Left renal cortex interstitium (tissue), 4 donors: ENCODE measurements at places on chromosomes 1 and 21. TPM values are rescaled to one million over a fixed set of nuclear protein-coding genes. Genes with fewer than 3 reads are reported as not detected.

Gene TCHH
- 0.07 TPM for polyA plus RNA-seq

Gene RNU1-4
- not detected for polyA plus RNA-seq

Gene CFAP107
- 0.85 TPM for polyA plus RNA-seq

Gene LCE1C
- polyA plus RNA-seq: not detected

Gene DCST1
- polyA plus RNA-seq: 0.14 TPM

Gene PADI2
- 2.4 TPM for polyA plus RNA-seq

Gene OR2T11
- polyA plus RNA-seq: 0.03 TPM

Gene CCDC185
- polyA plus RNA-seq: not detected

Gene GUCA2B
- polyA plus RNA-seq: not detected

Gene ROR1
- 37.0 TPM for polyA plus RNA-seq

Gene C1orf53
- 2.0 TPM for polyA plus RNA-seq

- DNase-seq: no peak
These were observed 4.3 kb upstream of the IFFO2 start for GRCh38 chr1:18960821-18961220.

DNA sequence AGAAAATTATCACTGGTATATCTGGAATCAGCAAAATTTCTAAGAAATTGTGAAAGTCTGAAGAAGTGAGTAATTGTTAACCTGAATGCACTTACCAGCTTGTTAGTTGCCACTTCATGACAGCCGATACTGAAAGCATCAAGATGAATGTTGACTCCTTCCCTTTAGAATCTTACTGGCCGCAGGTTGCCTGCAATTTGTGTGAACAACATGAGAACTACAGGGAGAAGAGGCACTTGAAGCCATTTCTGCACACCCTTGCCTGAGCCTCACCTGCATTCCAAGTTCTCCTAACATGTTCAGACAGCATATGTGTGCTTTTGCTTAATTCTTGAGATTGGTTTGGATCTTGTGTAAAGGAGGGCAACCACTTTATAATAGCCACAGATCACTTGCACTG, 59.2 kb upstream of the SSX2IP start:
- no peak for DNase-seq

- no peak for DNase-seq
These were observed 948 bp downstream of the FBXO2 start for GRCh38 chr1:11653101-11653860.

DNA sequence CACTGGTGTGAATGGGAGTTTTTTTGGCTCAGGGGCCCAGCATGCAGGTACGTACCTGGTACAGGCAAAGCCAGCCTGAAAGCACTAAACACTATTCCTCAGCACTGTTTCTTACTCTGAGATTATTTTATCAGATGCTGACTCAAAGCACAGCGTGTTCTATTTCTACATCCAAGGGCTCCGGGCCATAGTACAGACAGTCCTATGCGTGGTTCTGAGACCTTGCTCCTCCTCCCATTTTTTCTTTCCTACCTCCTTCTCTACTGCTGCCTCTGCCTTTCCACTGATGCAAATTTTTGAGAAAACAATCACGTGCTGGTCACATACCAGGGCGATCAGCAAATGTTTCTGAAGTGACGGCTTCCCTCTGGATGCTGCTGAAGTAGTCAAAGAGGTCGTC, 36.3 kb downstream of the PDPN start:
- DNase-seq: no peak

GRCh38 chr1:236002025-236002390, 62.9 kb downstream of the NID1 start:
- no peak for DNase-seq

DNA sequence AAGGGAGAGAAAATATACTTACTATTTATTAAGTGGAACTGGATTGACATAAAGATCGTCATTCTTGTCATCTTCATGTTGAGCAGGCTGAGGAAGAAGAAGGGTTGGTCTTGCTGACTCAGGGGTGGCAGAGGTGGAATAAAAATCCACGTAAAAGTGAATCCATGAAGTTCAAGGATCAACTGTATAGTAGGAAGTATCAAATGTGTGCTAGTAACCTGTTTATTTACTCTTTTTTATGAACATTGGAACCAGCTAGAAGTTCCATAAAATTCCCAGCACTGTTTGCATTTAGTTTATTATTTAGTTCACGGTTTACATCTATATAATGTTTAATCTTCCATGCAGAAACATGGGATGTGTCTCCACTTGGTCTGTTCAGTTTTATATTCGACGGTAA, 70.7 kb downstream of the PLPPR4 start:
- DNase-seq: no peak

DNA sequence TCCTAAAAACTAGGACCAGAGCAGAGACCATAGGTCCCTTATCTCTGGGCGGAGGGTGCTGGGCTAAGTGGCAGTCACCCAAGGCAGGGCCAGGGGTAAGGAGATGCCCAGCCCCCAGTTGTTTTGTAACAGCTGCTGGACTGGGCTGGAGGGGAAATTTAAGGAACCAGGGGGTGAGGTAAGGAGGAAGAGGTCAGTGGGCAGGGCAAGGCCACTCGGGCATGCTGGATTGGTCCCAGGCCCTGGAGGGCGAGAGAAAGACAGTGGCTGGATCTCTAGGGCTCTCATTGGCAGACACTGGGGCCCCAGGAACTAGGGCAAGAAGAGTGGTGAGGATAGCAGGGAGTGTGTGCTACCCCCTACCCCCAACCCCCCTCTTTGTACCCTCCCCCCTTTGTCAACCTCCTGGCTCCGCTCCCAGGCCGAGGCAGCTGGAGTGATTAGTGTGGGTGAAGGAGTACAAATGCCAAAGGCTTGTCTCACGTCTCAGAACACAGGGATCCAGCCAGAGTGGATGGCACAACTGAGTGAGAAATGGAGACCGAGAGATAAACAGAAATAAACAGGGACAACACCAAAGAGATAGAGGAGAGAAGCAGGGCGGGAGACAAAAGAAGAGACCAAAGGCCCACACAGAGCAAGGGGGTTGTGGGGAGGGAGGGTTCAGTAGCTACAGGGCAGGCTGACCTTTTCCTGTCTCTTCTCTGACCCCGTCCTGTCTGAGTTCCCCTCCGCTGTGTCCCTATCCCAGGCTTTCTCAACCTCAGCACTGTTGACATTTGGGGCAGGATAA, 20.5 kb upstream of the THRAP3 start:
- DNase-seq: no peak

DNA sequence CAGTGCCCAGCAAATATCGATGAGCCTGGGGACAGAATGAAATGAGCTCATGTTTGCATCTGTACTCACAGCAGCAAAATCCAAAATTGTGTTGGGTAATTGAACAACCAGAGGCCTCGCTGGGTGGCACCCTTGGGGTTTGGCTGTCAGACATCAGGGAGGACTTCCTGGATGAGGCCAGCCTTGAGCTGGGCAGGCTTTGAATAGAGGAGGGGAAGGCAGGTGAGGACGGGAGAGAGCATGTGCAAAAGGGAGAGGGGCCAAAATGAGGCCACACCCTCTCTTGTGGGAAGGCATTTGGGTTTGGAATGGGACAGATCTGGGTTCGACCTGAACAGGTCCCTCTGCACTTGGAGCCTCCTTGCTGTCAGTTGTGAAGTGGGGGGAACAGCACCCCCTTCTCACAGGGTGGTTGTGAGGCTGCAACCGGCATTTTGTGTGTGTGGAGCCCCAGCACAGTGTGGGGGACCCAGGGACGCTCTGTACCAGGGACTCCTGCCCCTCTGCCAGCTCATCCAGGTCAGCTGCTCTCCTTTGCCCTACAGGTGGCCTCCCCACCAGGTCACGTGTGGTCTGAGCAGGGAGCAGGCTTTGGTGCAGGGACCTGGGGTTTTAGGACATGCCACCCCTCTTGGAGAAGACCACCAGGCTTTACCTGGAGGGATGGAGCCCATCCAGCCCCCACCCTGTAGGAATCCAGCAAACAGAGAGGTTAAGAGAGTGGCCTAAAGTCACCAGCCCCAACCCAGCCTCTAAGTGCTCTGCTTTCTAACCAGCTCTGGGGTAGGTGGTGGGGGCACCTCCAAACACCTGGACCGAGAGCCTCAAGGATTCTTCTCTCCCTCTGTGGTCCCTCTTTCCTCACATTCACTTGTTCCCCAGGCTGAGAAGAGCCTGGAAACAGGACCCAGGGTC, 521.8 kb downstream of the PTPRU start:
- DNase-seq: no peak

DNA sequence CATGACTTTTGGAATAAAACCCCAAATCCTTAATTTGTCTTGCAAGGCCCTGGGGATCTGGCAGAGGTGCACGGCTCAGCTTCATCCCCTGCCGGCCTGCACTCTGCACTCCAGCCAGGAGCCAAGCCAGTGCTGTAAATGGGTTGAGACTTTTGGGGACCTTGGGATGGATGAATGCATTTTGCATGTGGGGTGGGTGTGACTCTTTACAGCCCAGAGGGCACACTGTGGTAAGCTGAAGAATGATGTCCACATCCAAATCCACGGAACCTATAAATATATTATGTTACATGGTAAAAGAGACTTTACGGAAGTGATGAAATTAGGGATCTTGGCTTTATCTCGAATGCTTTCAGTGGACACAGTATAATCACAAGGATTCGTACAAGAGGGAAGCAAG, 177.8 kb downstream of the EDEM3 start:
- no peak for DNase-seq

DNA sequence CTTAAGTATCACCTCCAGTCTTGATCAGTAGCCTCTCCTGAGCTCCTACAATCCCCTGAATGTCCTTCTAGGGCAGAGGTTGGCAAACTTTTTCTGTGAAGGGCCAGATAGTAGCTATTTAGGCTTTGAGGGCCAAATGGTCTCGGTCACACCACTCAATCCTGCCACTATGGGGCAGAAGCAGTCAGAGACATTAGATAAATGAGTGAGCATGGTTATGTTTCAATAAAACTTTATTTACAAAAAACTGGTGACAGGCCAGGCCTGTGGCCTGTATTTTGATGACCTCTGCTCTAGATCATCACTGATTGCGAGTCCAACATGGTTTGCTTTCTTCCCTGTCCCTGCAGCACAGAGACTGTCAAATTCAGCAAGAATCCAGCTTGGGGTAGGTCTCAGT, 36.3 kb downstream of the LRP8 start:
- no peak for DNase-seq

DNA sequence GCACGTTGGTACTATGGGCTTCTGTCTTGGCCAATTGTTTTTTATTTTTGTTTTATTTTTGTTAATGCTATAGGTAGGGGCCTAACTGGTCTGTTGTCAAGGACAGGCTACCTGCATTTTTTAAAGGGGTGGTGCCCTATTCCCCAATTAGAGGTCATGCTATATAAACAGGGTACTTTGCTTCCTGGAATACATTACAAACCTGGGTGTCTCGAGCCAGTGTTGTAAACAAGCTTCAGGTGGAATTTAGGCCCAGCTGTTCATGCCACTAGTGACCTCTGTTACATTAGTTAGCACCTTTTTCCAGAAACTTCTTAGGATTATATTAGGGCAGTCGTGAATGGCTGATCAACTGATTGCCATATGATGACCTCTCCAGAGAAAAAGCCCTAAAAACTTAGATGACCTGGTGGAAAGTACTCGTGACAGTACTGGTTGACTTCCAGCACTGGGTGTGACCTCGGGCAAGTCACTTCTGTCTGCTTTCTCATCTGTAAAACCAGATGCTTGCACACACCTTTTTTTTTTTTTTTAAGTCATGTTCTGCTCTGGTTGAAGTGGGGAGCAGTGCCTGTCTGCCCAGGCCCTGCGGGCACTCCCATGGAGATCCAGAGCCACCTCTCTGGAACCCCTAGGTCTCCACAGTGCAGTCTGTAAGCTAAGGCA, 46.5 kb downstream of the ELK4 start:
- DNase-seq: no peak

- DNase-seq: no peak
These were observed 616.3 kb downstream of the PLA2G4A start for GRCh38 chr1:187445066-187445465.

- DNase-seq: no peak
These were observed 444 bp upstream of the IARS2 start for GRCh38 chr1:220093361-220094015.

GRCh38 chr1:27097484-27097917, 57.4 kb downstream of the SLC9A1 start:
- no peak for DNase-seq

GRCh38 chr1:113053344-113054126, 19.5 kb upstream of the LRIG2 start:
- no peak for DNase-seq

GRCh38 chr1:93800856-93801255, 78.2 kb downstream of the DNTTIP2 start:
- DNase-seq: no peak

DNA sequence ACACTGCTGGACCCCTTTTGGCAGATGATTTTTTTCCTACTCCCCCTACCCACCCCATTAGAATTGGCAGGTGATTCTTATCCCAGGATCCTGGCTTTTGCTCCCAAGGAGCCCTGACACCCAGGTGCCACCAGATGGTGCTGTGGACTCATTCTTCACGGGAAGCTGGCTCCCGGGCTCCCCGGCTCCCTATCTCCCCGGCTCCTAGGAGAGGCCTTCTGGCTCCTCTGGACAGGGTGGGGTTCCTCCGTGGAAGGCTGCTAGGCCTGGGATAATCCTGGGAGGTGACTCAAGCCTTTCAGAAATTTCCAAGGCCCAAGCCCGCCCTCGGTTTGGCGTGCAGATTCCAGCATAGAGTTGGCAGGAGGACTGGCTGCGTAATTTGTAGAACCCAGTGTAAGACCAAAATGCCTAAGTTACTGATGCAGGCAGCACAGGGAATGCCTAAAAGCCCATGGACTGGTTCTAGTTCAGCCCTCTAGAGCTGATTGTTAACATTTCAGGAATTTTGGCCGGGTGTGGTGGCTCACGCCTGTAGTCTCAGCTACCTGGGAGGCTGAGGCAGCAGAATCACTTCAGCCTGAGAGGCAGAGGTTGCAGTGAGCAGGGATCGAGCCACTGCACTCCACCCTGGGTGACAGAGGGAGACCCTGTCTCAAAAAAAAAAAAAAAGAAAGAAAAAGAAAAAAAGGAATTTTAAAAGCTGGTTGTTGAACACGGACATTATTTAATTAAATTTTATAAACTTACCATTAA, 6.8 kb upstream of the BSDC1 start:
- peak; percentile 69 for DNase-seq

GRCh38 chr1:15994590-15995351, 9.3 kb upstream of the SRARP start:
- DNase-seq: no peak

GRCh38 chr1:98331243-98331642, 330.3 kb upstream of the SNX7 start:
- DNase-seq: no peak

- DNase-seq: no peak
These were observed 11.6 kb downstream of the SCNN1D start for GRCh38 chr1:1291548-1292441.

- DNase-seq: no peak
These were observed 120.0 kb downstream of the NGF start for GRCh38 chr1:115218034-115218405.

DNA sequence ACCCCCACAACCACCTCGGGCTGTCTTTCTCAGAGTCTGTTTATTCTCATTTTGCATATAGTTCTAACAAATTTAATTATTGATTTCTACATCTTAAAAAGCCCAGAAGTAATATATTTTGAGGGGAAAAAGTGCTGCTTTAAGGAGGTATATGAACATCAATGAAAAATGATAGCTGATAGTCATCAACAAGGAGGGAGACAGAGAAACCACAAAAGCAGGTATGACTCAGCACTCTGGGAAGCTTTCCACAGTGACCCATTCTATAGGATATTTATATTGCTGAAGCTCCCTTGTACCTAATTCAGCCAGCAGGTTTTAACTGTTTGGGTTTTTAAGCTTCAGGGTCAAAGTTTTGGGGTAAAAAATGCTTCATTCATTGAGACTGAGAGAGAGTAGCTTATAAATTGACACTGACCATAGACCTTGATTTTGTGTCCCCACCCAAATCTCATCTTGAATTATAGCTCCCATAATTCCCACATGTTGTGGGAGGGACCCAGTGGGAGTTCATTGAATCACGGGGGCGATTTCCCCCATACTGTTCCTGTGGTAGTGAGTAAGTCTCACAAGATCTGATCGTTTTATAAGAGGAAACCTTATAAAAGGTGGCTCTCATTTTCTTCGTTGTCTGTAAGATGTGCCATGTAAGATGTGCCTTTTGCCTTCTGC, 27.4 kb downstream of the VANGL1 start:
- DNase-seq: no peak
